Hepatic stellate cell (primary cell): ENCODE measurements at places on chromosomes 2 and 18.

DNA sequence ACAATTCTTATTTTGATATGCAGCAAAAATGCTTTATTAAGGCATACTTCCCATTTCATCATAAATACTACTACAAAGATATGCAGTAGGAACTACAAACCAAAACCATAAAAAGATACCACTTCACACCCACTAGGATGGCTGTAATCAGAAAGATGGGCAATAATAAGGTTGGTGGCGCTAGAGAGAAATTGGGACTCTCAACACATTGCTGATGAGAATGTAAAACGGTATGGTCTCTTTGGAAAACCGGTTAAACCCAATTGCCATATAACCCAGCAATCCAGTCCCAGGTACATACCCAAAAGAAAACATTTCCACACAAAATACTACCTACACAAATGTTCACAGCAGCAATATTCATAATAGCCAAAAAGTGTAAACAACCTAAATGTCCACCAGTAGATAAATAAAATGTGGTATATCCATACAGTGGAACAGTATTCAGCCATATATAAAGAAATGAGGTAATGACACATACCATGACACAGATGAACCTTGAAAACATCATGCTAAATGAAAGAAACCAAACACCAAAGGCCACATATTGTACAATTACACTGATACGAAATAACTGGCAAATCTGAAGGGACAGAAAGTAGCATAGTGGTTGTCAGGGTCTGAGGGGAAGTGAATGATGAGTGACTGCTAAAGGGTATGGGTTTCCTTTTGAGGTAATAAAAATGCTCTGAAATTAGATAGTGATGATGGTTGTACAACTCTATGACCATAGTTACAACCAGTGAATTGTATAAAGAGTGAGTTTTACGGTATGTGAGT, 12.7 kb downstream of the SP3 start:
- DNase-seq: no peak

- no peak for DNase-seq
These were observed 13.9 kb downstream of the CNTNAP5 start for GRCh38 chr2:124039032-124039431.

DNA sequence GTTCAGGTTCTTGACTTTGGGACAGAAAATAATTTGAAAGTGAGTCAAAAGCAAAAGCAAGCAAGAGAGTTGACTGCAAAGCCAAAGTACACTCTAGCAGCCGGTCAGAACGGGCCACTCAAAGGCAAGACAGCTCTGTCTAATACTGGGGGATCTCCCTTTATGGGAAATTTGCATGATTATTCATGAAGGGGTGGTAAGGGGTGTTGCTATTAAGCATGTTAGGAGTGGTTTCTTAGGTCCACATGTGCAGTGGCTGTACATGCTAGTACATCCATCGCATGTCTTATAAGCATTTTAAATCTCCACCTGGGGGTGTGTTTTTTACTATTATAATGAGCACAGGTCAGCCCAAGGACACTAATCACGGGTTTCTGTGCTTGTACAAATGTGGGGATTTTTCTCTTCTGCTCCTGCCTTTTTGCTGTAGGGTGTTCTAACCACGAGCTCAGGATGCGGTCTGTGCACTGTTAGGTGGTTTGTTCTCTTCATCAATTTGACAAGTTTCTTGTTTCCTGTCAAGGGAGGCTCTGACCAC, 60.2 kb upstream of the SPP2 start:
- no peak for DNase-seq

DNA sequence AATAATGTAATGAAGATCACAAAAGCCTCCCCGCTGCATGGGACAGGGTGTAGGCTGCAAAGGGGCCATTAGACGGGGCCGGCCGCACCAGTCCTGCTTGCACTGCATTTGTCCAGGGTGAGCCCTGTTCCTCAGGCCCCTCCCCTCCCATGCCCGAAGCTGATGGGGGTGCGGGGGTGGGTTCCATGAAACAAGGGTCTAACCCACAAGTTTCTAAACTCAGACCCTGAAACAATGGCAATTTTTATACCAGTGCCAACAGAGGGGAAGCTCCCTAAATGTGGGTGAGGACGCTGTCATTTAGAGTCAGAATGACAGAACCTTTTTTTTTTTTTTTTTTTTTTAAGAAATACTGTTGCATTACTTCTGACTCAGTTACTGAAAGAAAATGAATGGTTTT, 39.7 kb downstream of the HS6ST1 start:
- DNase-seq: no peak

DNA sequence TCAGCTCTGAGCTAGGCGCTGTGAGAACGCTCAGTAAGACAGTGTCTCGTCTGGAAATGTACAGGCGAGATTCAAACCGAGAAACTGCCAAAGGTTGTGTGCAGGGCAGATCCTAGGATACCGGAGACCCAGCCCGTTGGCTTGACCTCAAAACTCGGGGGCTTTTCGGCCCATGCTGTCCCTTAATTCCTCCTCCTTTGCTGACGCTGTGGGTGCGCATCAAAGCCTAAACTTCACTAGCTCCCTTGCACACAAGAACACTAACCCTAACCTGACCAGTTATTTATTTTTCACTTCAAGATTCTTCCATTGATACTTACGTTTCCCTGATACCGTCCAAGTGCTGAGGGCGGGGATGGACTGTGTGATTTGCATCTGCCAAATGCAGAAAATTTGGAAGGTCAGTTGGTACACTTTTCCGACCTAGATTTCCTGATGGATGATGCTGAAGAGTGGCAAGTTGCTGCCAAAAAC, 1.0 kb upstream of the AAK1 start:
- DNase-seq: no peak

GRCh38 chr2:203476881-203477280, 58.2 kb downstream of the RAPH1 start:
- no peak for DNase-seq

- DNase-seq: no peak
These were observed 16.5 kb downstream of the CNRIP1 start for GRCh38 chr2:68303033-68303901.

DNA sequence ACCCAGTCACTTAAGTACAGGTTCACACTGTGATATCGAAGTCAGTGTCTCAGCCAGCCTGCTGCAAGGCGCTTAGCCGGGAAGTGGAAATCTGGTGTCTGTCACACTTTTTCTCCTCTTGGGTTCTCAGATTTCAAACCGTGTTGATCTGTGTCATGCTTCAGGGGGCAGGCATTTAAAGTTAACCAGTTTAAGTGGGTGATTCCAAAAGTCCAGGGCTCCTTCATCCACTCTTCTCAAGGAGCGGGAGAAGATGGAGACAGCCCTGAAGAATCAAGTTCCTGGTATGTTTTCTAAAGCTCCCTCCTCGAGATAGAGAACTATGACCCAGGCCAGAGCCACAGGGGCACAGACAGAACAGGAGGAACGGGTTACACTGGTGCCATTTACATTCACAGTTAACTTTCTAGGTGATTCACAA, 331.7 kb downstream of the GBX2 start:
- DNase-seq: no peak

GRCh38 chr2:73730810-73731209, 6.3 kb downstream of the TPRKB start:
- DNase-seq: no peak

- DNase-seq: no peak
These were observed 11.7 kb downstream of the DOK1 start for GRCh38 chr2:74566076-74566753.

DNA sequence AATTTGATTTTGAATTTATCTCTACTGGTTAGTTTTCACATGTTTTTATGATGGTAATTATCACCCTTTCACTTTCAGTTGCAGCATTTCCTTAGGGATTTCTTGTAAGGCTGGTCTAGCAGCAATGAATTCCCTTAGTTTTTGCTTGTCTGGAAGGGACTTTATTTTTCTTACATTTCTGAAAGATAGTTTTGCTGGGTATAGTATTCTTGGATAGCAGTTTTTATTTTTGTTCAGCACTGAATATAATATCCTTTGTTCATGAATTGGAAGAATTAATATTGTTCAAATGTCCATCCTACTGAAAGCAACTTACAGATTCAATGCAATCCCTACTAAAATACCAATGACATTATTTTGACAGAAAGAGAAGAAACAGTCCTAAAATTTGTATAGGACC, 30.2 kb downstream of the IL1RL2 start:
- DNase-seq: no peak

DNA sequence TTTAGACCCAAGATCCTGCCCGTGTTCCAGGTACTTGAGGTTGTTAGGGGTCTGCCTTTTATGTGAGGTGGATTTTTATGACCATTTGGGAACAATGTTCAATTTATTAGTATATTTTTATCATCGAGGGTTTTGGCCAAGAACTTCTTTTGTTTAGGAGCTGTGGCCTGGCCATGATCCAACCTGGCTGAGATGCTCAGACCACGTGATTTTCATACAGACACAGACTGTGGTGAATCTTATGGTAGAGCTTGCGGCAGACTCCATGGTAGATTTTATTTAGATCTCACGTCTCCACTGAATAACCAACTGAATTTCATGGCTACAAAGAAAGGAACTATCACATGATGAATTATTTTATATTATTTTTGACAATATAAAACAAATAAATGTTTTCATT, 405.5 kb upstream of the VWC2L start:
- no peak for DNase-seq

DNA sequence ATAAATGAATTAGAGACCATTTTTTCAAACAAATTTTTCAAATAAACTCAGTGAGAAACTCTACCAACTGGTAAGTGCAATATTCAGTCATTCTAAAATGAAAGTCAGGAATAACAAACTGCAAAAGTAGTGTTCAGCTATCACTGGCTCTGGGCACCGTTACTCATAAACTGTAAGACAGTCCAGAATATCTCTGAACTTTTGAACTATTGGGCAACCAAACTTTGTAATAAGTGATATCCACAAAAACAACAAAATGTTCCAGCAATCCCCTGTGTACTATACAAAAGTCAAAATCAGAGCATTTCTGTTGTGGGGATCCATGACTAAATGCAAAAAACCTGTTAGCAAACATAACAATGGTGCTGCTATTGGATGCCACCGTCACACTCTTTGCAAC, 56.3 kb downstream of the SLC25A12 start:
- DNase-seq: no peak

DNA sequence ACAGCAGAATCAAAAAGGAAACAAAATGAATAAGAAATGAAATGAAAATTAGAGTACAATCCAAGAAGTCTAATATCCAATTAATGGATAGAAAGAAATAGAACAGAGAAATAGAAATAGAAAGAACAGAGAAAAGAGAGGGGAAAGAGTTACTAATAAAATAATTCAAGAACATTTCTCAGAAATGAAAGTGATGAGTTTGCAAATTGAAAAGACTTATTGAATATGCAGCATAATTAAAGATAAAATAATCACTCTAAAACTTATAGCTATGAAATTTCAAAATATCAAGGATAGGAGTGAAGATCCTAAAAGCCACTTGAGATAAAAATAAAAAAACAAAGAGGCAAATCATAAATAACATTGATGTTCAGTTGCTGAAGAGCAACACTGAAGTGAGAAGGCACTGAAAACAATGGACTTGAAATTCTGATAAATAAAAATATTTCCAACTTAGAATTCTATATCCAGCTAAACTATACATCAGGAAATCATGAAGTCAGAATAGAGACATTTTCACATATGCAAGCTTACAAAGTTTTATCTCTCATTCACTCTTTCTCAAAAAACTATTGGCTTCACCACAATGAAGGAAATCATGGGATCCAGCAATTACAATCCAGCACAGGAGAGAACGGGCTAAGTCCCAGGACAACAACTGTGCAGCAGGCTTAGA, 155.9 kb upstream of the SPATS2L start:
- DNase-seq: no peak

- DNase-seq: no peak
These were observed 759.9 kb downstream of the SATB2 start for GRCh38 chr2:198697794-198698193.

- no peak for DNase-seq
These were observed 763.6 kb downstream of the ADCYAP1 start for GRCh38 chr18:1668279-1668678.

GRCh38 chr2:46979571-46979979, 64.0 kb upstream of the MCFD2 start:
- DNase-seq: no peak

GRCh38 chr2:16615687-16616615, 49.7 kb downstream of the CYRIA start:
- DNase-seq: no peak

DNA sequence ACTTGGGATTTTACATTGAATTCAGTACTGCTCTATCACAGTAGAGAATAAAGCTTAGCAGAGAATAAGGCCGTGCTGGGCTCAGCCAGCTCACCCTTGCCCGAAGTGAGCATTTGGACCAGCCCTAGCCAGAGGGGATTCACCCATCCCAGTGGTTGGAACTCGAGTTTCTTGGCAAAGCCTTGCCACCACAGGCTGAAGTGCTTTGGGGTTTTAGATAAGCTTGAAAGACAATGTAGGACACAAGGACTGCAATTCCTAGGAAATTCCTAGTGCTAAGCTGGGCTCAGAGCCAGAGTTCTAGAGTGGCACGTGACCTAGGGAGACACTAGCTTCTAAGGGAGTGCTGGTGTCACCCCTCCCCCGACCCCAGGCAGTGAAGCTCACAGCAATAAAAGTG, 28.0 kb downstream of the SERPINB11 start:
- DNase-seq: no peak

- DNase-seq: no peak
These were observed 38.0 kb downstream of the TMX3 start for GRCh38 chr18:68676913-68677312.

DNA sequence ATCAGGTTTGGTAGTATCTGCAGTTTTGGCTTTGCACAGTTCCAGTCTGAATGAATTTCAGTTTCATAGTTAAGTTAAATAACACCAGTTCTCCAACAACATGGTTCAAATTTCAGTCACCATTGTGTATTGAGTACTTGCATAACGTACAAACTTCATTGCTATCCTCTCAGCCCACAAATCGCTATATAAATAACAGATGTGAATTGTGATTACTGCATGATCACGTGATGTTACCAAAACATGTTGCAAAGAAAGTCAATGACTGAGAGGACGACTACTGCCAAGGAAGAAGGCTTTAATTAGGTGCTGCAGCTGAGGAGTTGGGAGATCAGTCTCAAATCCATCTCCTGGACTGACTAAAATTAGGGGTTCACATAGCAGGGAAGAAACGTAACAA, 48.2 kb downstream of the COL4A4 start:
- DNase-seq: no peak

GRCh38 chr18:37314534-37314933, 251.1 kb downstream of the CELF4 start:
- DNase-seq: no peak

DNA sequence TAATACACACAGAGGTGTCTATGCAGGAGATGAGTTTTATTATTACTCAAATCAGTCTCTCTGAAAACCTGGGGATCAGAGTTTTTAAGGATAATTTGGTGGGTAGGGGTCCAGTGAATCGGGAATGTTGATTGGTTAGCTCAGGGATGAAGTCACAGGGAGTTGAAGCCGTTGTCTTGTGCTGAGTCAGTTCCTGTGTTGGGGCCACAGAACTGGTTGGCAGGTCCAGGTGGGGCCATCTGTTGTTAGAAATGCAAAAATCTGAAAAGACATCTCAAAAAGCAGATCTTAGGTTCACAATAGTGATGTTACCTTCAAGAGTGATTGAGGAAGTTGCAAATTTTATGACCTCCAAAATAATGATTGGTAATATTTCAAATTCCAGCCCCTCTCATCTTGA, 86.9 kb downstream of the VSNL1 start:
- DNase-seq: no peak
